ENCODE measurements at places on chromosomes 11 and 22.

DNA sequence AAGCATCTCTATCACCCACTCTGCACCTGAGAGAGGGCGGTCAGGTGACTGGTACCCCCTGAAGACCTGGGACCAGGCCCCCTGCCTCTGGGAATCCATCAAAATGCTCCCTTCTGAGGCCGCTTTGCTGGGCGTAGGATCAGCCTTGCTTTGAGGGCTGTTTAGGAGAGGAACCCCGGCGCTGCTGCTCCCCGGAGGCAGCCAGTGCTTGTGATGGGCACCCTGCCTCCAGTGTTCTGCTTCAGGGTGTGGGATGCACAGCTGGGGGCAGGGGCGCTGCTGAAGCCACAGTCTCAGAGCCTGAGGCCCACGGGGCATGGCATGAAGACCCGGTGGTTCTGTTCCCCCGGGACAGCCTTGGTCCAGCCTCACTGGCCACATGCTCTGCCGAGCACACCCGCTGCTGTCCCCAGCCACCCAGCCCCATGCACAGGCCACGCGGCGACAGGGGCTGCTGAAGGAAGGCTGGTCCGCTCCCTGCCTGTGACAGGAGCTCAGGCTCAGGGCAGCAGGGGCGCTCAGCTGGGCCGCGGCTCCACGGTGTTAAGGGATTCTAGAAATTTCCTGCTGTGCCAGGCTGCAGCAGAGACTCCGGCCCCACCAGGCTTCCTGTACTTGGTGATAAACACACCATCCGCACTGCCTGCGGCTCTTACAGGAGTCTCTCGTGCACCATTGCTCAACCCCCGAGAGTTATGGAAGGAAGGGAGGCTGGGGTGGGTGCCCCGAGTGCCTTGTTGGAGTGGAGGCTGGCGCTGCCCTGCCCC is 91.0 kb downstream of the KCNQ1 start:
- no peak for DNase-seq

DNA sequence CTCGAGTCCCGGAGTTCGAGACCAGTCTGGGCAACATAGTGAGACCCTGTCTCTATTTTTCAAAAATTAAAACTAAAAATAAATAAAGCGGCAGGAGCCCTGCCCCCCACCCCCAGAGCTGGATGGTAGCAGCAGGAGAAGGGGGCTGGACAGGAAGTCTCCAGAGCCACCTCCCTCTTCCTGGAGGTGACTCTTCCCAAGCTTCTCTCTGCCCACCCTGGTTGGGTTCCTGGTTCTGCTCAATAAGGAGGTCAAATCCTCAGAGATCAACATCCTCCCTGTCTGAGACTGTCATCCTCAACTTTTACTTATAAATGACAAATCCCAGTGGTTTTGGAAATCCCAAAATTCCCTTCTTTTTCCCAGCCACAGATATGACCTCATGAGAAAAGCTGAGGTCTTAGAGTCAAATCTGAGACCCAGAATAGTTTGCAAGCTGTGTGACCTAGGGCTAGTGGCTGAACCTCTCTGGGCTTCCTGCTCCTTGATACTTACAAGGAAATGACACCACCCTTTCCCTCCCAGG is 987 bp downstream of the C1QTNF6 start:
- DNase-seq = no peak

- no peak for DNase-seq
Measured at GRCh38 chr22:49677495-49677889, 150.2 kb downstream of the BRD1 start.

GRCh38 chr11:10657308-10658271 is 36.0 kb downstream of the IRAG1 start:
- peak; percentile 38 for DNase-seq

GRCh38 chr11:17898071-17898470 is 114.8 kb downstream of the SERGEF start:
- DNase-seq = no peak

- no peak for DNase-seq
Measured at GRCh38 chr22:45587638-45588505, 83.8 kb upstream of the ATXN10 start.

- peak; percentile 89 for DNase-seq
Measured at GRCh38 chr11:18749681-18750319, 23.8 kb upstream of the IGSF22 start.

GRCh38 chr11:104830508-104830907 is 67.8 kb downstream of the CASP12 start:
- DNase-seq = no peak

DNA sequence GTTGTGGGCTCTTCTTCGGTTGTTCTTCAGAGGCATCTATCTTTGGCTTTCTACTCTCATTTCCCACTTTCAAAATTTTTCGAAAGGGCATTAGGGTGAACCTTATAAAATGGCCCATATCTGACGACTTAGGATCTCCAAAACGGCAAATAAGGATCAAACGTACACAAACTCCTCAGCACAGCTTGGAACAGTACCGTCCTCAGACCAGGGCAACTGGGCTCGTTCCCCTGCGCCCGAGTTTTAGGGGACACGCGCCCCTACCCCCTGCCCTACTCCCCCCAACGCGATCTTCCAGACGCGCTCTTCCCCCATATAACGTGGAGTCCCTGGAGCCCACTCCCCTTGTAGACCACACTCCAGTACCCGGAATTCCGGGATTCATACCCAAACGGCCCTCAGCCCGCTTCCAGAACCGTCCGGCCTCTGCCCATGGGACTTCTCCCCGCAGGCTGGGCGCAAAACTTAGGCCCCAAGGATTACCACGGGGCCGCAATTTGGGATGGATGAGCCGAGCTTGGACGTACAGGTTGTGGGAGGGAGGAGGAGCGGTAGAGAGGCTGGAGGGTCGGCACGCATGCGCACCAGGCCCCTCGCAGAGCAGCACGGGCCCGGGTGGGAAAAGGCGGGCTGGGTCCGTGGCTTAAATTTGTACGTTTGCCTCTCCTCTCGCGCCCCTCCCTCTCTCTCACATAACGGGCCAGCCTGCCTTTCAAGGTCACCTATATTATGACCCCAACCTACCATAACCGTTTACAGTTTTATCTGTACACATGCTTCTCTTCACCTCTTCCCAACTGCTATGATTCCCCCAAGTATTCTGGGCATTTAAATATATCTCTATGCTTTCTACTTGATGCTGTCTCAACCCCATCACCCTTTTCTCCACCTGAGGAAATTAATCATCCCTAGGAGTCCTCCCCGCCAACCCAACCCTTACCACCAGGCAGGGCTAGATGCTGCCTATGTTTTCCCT is 3.4 kb downstream of the CCDC89 start:
- no peak for DNase-seq

DNA sequence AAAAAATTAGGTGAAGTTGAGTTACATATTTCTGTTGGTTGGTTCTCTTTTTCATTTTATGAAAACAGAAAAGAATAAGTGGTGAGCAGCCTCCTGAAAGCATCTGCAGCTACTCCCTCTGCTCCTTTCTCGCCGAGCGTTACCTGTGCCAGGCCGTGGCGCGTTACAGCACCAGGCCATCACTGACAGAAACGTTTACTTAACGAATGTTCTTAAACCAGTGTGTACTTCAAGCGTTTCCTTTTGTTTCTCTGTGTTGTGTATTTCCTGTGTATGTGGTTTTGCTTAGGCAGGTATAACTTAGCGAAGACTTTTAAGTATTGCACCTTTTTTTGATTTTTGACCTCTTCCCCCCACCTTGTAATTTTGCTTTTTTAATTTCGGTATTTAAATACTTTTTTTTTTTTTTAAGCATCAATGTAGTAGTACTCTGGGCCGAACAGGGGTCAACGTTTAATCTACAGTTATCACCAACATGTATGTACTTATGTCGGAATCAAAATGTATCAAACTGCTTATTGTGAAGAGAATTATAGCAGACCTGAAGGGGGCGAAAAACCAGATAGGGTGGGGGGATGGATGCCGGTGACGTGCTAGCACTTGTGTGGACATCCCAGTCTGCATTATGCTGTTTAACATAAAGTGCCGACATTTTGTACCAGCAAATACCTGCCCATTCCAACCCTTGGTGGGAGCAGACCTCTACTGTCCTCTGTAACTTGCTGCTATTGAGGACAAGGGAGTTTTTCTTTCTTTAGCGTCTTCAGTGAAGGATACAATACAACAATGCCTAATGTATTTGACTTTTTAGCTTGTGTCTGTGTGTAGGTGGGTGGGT is 21.6 kb upstream of the ADSL start:
- no peak for DNase-seq

All from H4 (cell line).